Activated T-cell treated with anti-CD3 and anti-CD28 coated beads for 24 hours (primary cell): ENCODE measurements at places on chromosomes 6 and 20.
A peak's percentile ranks its signal among the peaks of the same experiment; 100 is the strongest.

GRCh38 chr6:73752943-73753342, 56.9 kb downstream of the CD109 start:
- no peak for DNase-seq

DNA sequence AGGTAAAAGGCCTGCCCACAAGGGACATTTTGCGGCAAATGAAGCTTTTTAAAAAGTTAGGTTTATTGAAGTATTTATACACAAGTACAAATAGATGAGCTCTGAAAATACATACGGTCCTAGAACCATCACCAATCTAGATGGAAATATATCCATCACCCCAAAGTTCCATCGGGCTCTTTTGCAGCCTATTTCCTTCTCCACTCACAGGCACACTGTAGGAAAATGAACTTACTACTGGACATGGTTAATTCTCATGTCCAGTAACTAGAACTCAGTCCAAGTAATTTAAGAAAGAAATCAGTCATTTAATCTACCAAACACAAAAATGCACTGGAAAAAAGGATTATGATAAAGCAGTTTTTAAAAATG, 6.2 kb downstream of the PCNA start:
- no peak for DNase-seq

GRCh38 chr6:162999575-163000285, 272.0 kb downstream of the PACRG start:
- DNase-seq, result no peak

DNA sequence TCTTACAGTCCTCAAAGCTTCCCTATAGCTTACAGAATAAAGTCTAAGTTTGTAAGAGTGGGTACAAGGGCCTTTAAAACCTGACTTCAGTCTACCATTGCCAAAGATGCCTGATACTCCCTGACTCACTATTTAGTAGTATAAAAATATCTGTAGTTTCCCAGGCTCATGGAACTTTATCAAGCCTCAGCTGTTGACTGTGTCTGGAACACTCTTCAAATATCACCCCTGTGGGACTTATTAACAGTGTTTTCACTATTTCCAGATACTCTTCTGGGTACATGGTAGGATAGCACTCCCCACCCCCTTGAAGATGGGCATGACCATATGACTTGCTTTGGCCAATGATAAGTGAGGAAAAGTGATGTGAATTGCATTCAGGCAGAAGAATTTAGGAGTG, 105.3 kb upstream of the TENT5A start:
- no peak for DNase-seq

- DNase-seq, result no peak
Measured at GRCh38 chr6:24252280-24252679, 105.6 kb downstream of the DCDC2 start.

GRCh38 chr20:63527184-63527583, 6.6 kb downstream of the PPDPF start:
- DNase-seq, result no peak

DNA sequence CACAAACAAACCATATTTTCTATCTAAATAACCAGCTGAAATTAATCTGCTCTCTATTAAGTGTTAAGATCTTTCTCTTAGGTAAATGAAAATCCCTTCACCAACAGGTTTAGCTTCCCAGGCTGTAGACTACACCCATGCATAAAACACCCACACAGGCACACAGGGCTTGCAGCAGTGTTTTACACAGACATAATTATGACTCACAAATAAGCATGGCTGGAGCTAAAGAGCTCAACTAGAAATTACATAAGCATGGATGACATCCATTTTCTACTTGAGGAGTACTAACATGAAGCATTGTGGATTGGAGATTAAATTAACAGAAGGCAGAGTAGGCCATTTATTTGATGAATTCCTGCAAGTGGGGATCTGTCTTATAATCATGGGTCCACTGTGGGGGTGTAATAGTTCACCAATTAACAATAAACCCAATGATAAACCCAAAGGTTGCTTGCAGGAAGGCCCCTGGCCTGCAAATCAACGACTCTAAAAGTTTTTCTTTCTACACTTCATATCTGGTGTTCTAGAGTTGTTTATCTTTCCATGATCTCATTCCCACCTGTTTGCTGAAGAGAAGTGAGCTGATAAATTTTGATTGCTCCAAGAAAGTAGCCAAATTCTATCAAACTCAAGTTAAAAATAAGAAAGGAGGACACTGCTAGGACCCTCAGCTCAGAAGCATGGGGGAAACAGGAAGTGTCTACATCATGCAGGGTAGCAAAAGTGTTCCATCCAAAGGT, 33.8 kb upstream of the E2F3 start:
- DNase-seq, result no peak

DNA sequence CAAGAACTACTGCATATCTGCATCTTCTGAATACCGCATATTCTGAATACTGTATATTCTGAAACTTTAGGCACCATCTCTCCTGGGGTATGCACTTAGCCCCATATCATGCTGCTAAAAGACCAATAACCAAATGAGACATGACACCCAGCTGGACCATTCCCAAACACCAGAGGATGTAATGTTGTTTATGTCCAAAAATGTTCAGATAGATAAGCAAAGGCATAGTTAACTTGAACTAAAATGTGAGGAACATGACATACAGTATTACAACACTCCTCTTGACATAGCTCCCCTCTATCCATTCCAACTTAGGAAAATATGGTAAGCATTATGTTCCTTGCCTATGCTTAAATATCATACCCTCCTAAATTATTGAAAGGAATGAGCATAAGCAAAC, 127.3 kb downstream of the TENT5A start:
- DNase-seq, result no peak

- no peak for DNase-seq
Measured at GRCh38 chr6:111610548-111611172, 5.0 kb upstream of the TRAF3IP2 start.

DNA sequence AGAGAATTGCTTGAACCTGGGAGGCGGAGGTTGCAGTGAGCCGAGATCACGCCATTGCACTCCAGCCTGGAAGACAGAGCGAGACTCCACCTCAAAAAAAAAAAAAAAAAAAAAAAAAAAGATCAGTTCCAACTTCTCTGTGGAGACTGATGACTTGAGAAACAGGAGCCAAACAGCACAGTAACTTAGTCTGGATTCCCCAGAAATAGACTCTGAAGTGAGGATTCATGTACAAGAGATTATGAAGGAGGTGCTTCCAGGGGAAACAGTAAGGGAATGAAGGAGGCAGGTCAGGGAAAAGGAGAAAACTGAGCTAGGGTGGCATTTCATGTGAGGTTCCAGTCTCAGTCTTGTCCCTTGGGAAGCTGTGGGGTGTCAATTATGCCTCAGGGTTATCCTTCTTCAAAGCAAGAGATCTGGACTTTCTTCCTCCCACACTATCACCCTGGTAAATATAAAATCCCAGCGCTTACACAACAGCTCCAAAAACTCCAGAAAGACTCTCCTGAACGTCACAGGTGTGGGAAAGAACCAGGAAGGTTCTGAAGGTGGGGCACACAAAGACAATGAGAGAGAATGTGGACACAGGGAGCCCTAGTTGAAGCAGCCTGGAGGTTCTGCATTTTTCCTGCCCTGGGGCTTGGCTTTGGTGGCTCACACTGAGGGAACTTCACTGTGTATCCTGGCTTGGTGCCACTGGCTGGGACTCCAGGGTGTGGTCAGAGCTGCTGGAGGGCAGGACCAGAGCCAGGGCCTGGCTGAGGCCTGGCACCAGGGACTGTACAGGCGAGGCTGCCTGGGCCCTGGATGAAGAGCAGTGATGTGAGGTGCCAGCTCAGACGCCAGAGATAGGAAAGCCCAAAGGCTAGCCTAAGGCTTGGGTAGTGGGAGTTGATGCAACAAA, 46.8 kb downstream of the PCNA start:
- no peak for DNase-seq

DNA sequence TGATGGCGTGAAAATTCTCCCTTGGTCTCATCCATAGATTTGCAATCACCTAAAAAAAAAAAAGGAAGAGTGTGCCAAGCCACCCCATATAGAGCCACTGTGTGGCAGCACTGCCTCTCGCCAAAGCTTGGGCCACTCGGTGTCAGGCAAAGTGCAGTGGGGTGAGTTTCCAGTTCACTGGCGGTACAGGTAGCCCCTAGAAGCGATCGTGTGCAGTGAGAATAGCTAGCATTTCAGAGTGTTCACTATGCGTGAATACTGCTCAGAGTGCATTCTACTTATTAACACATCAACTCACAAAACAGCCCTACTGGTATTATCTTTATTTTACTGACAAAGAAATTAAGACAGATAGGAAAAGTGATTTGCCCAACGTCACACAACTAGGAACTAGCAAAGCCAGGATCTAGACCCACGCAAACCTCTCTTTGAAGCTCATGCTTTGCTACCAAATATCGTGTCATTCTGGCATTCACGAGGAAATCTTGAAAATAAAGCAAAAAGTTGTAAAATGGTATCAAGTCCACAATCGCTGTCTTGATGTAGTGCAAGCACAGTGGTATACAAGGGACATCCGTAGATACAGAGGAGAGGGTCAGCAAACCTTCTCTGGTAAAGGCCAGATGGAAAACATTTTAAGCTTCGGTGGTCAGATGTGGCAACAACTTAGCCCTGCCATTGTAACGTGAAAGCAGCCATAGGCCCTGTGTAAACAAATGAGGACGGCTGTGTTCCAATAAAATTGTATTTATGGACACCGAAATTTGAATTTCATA, 10.4 kb upstream of the GCNT2 start:
- peak; percentile 26 for DNase-seq

- DNase-seq, result no peak
Measured at GRCh38 chr6:105196076-105196475, 16.3 kb upstream of the POPDC3 start.

- DNase-seq, result no peak
Measured at GRCh38 chr6:31830886-31831335, 3.4 kb downstream of the HSPA1B start.

GRCh38 chr6:160337301-160337700, 10.9 kb upstream of the SLC22A3 start:
- DNase-seq, result no peak

DNA sequence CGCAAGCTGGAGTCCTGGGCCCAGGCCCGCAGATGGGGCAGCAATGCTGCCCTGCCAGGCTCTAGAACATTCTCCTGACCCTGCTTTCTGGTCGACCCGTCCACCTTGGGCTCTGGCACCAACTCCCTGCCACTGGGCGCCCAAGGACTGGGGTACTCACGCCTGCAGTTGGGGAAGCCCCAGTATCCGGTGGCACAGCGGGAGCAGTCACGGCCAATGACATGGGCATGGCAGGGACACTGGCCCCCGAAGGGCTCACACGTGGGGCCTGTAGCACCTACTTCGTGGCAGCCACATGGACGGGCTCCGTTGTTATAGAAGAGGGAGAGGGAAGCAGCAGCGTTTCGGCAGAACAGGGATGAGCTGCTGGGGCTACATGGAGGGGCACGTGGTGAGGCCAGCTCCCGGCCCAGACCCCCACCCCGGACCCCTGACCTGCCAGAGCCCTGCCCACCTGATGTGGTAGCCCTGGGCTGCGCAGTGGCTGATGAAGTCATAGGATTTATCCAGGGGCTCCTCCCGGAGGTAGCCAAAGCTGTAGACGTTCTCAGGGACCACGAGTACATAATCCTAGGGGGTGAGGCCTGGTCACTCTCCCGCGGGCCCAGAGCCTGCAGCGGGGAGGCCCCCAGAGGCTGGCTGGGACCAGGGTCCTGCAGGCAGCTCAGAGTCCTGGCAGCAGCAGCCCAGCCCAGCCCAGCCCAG, 26.0 kb downstream of the ADRM1 start:
- DNase-seq, result no peak

- DNase-seq, result no peak
Measured at GRCh38 chr6:170011204-170012036, 260.0 kb downstream of the ERMARD start.

DNA sequence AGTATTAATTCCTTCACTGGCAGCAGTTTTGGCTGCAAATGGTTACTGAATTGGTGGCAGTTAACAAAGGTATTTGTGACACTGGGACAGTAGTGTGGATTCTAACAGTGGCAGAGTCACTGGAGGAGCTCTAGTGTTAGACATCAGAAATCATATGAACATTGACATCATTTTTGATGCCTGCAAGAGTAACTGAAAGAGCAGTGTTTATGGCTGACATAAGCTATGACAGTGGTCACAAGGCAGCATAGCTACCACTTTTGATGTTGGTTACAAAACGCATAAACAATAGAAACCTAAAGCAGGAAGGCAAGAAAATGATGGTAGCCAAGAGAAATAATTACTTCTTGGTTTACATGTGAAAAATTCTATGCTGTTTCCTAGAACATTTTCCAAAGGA, 326.7 kb upstream of the MAN1A1 start:
- no peak for DNase-seq
